ENCODE measurements at places on chromosomes 7 and 10.

GRCh38 chr7:155178096-155178495, 108.0 kb downstream of the HTR5A start:
- DNase-seq = no peak

- no peak for DNase-seq
These were observed 156.3 kb upstream of the SEMA3C start for GRCh38 chr7:81075150-81075549.

- no peak for DNase-seq
These were observed 16.2 kb downstream of the NCOA4 start for GRCh38 chr10:46014206-46014605.

GRCh38 chr10:119274519-119275045, 67.2 kb downstream of the GRK5 start:
- no peak for DNase-seq

GRCh38 chr7:22548313-22548712, 48.3 kb upstream of the STEAP1B start:
- DNase-seq = no peak

DNA sequence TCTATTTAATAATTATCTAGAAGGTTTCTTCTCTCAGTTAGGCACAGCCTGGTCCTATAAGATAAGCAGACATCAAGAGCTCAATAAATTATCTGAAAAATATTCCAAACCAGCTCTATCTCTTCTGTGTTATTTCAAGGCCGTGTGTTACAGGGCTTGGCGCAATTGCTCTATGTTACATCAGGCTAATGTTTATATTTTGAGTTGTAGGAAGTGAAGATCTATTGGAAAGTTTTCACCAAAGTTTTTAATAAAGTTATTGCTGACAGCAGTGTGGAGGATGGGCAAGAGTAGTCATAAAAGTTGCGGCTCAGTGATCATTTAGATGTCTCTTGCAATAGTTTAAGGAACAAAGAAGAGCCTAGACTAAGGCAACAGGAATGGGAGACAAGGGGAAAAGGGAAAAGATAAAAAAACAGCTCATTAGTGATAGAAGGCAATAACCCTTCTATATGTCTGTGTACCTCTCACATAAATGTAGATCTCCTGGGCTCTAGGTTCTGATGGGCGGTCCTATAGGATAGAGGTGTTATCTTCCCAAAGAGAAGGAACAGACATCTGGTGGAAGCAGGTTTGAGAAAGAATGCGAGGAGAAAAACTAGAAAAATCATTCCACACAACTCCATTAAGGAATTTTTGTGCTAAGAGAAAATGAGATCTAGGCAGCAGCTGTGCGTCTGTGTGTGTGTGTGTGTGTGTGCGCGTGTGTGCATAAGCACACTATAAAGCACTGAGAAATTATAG, 5.9 kb upstream of the ANKRD7 start:
- DNase-seq = no peak

DNA sequence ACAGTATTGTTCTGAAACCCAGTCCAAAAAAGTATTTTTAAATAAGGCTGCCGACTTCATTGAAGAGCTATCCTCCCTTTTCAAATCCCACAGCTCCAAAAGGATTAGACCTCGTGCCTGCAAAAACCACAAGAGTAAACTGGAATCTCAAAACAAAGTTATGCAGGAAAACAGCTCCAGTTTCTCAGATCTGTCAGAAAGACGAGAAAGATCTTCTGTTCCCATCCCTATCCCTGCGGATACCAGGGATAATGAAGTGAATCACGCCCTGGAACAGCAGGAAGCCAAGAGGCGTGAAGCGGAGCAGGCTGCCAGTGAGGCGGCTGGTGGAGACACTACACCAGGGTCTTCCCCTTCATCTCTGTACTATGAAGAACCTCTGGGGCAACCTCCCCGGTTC, 12.6 kb downstream of the MYPN start:
- no peak for DNase-seq

- no peak for DNase-seq
These were observed 54.8 kb downstream of the TBXAS1 start for GRCh38 chr7:139883814-139884213.

DNA sequence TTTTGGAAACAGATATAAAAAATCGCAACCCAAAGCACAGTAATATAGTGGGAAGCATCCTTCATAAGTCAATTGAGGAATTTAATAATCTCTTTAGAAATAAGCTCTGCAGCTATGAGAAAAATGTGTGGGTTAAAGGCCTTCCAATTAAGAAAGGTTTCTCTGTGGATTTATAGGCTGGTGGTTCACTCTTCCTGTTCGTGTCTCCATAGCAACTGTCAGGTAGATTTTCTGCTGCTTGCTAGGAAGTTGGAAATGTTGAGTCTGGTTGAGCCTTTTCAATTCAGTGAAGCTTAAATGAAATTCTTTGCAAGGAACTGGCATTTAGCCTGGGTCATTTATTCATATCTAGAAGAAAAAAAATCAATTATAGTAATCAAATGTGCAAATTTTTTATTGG, 652.8 kb upstream of the CELF2 start:
- no peak for DNase-seq

- no peak for DNase-seq
These were observed 373.1 kb downstream of the THSD7A start for GRCh38 chr7:11458736-11459483.

DNA sequence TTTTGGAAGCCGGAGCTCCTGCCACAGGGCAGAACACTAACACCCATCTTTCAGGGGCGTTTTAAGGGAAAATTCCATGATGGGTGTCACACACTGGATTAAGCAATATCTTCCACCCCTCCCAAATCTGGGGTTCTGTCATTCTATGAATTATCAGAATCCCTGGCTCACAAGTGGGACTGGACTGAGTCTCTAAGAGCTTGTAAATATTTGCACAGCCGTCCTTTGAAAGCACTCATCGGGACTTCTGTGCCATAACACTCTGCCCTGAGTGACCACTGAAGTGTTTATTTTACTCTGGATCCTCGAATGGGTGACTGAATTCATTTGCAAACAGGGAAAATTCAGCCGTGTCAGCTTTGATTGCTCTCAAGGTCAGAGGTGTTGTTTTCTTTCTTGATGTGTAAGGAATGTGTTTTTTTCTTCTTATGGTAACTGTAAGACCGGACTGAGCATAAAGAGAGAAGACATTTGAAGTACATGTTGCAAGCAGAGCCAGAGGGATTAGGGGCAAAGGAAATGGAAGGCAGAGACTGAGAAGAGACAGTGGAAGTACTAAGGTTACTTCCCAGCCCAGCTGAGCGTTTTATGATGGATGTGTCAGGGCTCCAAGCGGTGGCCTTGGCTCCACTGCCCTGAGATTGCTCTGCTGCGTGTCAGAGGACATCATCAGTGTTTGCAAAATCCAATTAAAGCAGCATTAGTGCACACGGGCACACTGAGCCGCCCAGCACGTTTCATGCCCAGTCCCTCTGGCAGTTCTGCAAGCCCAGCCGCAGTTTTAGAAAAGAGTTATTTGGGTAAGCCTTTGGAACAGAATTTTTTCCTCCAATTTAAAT, 17.7 kb upstream of the GTPBP4 start:
- DNase-seq = no peak

GRCh38 chr10:72976886-72977285, 22.3 kb upstream of the PLA2G12B start:
- DNase-seq = no peak

GRCh38 chr7:123865517-123866117, 20.6 kb downstream of the HYAL4 start:
- no peak for DNase-seq

DNA sequence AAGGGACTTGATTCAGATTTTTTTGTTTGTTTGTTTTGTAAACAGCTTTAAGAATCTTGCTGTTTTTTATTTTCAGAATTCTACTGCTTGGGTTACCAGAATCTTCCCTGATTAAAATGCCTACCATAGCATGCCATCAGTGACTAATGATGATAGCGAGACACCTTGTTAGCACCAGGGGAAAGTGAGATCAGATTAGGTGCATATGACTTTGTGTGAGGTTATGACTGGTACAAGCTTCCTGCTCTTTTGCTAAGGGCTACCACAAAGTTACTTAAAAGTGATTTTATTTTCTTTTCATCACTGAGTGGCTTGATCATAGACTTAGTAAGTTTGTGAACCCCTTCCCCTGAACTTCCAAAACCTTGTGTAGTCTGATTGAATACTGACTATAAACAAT, 93.5 kb downstream of the SND1 start:
- DNase-seq = no peak

- no peak for DNase-seq
These were observed 16.5 kb upstream of the SGMS1 start for GRCh38 chr10:50640238-50640637.

- no peak for DNase-seq
These were observed 21.7 kb downstream of the IMPDH1 start for GRCh38 chr7:128388145-128388485.

DNA sequence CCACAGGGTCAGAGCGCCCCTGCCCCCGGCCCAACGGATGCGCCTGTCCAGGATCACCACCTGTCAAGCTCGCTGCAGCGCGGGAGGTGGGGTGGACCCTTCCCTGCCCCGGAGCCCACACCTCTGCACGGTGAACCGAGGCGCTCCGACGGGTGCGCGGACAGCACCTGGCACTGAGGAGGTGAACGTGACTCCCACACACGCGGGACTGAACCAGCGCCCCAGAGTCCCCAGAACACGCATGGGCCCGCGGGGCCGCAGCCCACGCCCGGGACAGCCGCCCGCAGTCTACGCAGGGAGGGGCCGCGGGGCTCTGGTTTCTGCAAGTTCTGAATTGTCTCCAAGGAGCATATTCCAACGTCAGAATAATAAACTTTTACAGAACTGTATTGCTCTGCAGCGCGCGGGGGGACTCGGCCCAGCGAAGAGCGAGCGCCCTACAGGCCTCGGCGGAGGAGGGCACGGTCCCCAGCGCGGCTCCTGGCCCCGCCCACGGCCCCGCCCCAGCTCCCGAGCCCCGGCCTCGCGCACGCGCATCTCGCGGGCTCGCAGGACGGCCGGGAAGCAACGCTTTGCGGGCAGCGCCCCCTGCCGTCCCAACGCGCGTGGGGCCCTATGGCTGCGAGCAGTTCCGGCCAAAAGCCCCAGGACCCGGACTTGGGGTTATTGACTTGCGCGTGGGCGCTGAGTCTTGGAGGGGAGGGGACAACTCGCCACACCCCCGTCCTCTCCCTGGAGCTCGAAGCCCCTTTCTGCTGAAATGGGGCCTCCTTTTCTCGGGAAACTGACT, 29.7 kb downstream of the OAT start:
- DNase-seq = peak; percentile 92

GRCh38 chr10:85601526-85601925, 765.1 kb downstream of the GRID1 start:
- DNase-seq = no peak

DNA sequence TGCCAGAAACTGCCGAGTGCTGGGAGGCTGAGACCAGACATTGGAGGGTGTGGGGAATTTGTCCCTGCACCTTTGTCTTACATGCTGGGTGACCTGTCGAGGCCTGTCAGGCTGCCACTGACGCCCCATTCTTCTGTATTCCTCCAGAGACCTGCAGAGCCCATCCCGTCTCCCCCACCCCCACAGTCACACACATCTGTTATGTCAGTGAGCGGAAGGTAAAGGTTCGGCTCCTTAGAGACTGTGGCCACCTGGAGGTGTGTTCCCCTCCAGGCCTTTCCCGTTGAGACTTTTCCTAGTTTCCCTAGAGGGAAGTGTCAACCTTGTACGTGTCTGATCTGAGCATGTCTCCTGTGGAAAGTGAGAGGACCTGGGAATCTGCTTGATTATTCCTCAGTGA, 84.5 kb downstream of the ATXN7L1 start:
- DNase-seq = no peak

DNA sequence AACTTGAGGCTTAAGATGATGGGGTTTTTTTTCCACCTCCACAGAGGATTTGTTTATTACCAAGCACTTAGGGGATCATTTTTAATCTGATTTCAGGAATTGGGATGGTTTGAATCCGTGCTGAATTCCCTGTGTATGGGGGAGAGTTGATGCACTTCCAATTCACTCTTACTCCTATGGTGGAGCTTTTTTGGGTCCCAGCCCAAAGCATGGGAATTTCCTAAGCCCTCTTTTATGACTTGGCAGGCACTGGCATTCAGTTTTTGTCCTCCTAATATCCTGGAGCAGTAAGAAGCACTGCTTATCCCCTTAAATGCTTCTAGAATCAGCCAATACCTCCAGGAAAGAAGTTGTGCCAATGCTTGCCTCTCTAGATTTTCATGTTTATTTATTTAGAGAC, 78.7 kb downstream of the HYCC1 start:
- no peak for DNase-seq

DNA sequence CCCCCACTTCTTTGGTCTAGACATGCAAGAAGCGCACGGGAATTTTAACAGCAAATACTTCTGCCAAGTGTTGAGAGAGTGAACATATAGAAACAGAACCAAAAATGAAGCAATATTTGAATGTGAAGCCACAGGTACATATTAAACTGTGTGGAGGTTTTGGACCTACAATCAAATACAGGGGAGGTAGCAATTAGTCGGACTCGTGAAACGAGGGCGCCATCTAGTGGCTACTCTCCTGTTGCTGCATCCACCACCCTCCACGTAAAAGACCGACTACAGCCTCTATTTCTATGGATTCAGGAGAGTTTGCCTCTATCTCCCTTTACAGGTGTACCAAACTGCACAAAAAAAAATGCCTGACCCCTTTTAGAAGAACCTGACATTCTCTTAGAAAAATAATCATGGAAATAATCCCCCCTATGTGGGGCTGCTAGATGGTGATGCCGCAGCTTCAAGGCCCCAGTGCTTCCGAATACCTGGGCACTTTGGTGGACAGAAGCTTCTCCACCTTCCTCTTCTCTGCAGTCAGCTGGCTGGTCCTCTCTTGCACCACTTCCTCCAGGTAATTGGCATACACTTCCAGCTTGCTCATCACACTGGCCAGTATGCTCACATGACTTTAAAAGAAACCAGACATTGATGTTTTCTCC, 31.7 kb downstream of the TECTB start:
- DNase-seq = peak; percentile 44

GRCh38 chr10:33249659-33250345, 84.7 kb downstream of the NRP1 start:
- DNase-seq = no peak

DNA sequence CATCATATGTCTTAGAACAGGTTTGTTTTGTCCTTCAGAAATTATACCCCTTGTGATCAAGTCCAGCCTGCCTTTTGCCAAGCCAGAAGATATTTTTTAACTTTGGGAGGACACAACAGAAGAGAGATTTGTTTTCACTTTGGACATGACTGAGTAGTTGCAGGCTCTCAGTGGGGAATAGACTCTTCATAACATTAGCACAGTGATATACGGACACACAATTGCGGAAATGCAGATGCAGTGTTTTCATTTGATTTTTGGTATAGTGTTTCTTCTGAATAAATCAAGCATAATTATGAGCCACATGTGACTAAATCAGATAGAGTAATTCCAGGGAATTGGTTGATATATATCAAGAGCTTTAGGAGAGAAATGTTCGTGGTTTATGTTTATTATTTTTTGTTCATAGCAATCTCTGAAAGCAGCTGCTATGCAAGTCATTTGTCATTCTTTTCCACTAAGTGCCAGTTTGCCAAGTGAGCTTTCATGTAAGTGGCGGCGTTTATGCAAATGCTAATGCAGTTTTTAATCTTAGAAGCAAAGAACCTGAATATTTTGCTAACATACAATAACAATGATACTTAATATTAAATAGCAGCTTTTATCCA, 69.6 kb upstream of the HDAC9 start:
- DNase-seq = no peak

- no peak for DNase-seq
These were observed 54.3 kb upstream of the SMNDC1 start for GRCh38 chr10:110358869-110359629.

Data from stimulated activated CD4-positive, alpha-beta T cell treated with anti-CD3 and anti-CD28 coated beads, Interleukin-1b, Interleukin-23, amount 100 ng/mL, for 1 hour (primary cell).